ENCODE measurements at places on chromosomes 2 and 18.

- DNase-seq, result no peak
Measured at GRCh38 chr2:160921386-160921964, 238.8 kb upstream of the TANK start.

GRCh38 chr18:77015771-77016710 lies 116.5 kb downstream of the MBP start:
- no peak for DNase-seq

- no peak for DNase-seq
Measured at GRCh38 chr2:6074089-6074643, 382.0 kb downstream of the SOX11 start.

- DNase-seq, result no peak
Measured at GRCh38 chr2:33131749-33132148, 185.0 kb downstream of the LTBP1 start.

DNA sequence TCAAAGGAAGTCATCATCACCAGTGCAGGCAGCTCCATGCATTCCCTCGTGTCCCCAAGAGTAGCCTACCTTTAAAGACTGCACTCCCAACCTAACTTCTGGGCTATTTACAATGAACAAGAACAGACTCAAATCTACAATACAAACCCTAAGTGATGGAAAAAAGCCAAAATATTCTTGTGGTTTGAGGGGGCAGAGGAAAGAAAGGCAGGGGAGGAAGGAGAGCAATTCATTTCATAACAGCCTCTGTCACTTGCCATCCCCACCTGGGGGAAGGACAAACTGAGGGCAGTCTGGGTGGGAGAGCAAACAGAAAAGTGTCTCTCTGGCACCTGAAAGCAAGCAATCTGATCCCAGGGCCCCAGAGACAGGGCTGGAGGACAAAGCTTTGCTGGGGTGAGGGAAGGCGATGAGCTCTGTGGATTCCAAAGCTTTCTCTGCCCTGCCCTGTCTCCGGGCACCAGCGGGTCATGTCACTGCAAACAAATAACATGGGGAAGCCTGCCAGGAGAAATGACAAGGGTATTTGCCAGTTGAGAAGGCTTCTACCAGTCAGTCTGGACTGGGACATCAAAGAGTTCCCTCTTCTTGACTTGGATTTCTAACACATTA lies 528.0 kb upstream of the TNP1 start:
- DNase-seq, result no peak
